ENCODE measurements at places on chromosomes 11 and 22.

DNA sequence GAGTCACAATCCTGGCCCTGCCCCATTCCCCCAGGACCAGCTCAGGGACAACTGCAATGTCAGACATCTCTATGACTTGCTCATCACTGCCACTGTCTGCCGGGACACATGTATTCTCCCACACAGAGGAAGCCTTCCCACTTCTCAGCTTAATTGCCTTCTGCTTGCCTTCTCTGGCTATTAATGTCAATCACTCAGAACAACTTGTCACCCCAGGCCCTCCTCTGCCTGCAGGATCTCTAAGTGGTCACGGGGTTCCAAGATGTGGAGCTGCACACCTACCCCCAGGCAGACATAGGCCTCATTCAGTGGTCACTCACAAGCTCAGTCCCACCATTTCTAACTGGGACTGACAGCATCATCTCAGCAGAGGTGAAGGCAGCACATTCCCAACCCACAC is 15.1 kb downstream of the PLEKHA7 start:
- peak; percentile 60 for DNase-seq

DNA sequence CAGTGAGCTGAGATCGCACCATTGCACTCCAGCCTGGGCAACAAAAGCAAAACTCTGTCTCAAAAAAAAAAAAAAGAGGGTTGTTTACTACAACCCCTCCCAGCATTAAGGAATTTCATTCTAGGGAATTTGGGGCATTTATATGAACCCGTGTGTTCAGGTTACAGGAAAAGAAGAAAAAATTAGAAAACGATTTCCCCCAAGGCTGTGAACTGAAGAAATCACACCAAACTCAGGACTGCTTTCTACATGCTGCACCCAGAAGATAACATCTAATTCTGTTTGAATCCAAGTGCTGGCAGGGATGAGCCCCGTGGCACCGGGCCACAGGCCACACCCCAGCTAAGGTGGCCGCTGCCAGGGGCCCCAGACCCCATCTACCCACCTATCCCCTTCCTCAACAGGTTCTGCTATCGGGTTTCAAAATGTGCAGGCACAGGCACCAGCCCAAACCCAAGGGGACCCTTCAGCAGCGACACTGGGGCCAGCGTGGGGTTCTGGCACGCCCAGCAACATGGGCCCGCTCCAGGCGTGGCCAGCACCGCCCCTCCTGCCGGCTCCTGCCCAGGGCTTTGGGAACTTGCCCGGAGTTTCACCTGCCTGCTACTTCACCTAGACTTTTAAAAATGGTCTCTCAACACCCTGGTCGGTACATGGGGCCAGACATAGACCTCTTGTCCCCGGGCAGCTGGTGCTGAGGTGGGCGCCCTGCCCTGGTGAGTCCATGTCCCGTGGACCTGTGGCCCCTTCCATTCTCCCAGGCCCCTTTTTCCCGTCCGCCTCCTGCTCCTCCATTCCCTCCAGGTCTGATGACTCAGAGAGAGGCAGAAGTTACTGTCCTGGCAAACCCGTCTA is 11.8 kb downstream of the CELSR1 start:
- no peak for DNase-seq

- no peak for DNase-seq
These were observed 31.8 kb downstream of the FEZ1 start for GRCh38 chr11:125464270-125464662.

- no peak for DNase-seq
These were observed 28.6 kb upstream of the GAB2 start for GRCh38 chr11:78446210-78446609.

DNA sequence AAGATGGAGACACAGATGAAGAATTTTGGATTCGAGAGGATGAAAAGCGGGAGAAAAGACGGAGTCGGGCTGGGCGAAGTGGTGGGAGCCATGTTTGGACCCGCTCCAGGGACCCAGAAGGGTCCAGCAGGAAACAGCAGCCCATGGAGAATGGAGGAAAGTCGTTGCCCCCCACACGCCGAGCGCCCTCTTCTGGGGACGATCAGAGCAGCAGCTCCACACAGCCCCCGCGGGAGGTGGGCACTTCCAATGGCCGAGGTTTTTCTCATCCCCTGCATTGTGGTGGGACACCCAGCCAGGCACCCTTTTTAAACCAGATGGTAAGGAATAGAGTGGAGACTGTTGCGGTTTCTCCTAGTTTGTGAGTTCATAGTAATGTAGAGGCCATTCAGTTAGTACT is 22.8 kb upstream of the SLC25A18 start:
- peak; percentile 44 for DNase-seq

DNA sequence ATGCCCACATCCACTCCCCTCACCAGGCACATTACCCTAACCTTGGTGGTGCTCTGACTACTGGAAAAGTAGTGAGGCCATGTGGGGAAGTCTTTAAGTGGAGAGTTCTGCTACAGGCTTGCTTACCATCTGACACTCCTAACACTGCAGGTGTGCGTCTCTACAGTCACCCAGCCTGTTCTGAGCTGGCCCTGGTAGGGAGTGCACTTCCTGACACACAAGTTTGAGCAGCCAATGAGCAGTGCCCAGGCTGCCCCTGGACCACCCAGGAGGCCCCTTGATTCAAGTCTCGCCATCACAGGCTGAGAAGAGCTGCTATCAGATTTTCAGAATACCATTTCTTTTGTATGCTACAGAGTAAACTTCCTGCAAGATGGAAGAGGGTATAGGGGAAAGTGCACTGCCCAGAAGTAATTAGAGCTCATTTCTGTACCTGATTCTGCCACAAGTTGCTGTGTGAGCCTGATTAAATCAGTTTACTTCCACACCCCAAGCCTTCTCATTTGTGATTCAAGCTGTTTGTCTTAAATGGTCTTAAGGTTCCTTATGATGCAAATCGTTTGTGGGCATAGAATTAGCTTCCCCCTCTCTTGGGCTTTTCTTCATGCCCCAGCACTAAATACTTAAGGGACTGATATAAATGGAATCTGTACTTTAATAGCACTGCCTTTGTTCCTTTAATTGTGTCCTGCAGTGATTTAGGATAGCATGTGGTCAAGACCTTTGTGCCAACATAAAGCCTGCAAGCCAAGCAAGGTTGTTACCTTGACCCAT is 22.2 kb downstream of the OPCML start:
- no peak for DNase-seq

- DNase-seq: no peak
These were observed 203.4 kb downstream of the TBC1D22A start for GRCh38 chr22:46965555-46966494.

- no peak for DNase-seq
These were observed 58.3 kb upstream of the VSTM5 start for GRCh38 chr11:93908689-93909088.

GRCh38 chr22:37690407-37690806 is 4.3 kb downstream of the NOL12 start:
- DNase-seq: no peak

GRCh38 chr11:113778111-113778910 is 1.3 kb upstream of the CLDN25 start:
- DNase-seq: no peak

GRCh38 chr11:7964261-7964660 is 986 bp downstream of the NLRP10 start:
- no peak for DNase-seq

DNA sequence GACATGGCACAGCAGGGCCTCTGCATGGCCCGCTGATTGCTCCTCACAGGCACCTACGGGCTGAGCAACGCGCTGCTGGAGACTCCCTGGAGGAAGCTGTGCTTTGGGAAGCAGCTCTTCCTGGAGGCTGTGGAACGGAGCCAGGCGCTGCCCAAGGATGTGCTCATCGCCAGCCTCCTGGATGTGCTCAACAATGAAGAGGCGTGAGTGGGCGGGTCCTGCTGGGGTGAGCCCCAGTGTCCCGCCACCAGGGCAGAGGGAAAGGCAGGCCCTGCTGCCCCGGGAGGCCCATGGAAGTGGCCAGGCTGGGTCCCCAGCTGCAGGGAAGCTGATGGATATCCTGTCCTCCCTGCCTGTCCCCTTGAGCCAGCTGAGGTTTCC is 18.6 kb upstream of the DGCR8 start:
- DNase-seq: no peak

- DNase-seq: peak; percentile 37
These were observed 21.8 kb upstream of the ABCC8 start for GRCh38 chr11:17498475-17498874.

GRCh38 chr22:46293577-46294260 is 3.0 kb upstream of the GTSE1 start:
- peak; percentile 37 for DNase-seq

DNA sequence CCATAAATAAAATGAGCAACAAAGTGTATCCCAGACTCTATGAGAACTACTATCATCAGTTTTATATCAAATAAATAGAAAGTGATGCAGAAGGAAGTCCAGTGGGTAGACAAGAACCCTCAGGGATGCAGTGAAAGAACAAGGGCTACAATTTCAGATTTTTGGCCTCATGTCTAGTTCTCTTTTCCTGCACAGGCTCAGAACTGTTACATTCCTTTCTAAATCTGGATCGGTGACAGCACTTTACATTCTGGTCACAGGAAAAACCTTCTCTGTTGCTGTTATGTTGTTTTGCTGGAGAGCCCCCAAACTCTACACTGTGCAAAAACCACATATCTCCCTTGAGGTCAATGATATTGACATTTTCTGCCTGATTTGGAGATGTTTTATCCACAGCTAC is 108.8 kb upstream of the ANO5 start:
- no peak for DNase-seq

DNA sequence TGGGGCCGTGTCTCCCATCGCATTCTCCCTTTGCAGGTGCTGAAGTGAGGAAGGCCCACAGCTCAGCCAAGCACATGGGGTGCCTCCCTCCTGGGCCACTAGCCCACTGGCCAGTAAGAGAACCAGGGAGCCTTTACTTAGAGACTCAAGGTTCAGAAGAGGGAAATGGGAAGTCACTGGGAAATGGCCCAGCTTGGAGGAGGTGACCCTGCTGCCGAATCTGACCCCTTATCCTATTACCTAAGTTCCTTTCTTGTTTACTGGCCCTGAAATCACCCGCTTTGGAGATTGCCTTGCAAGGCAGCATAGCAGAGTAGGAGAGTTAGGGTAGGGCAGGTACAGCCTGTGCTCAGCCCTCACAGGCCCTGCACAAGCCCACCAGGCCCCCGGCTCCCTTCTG is 24.4 kb downstream of the UPB1 start:
- no peak for DNase-seq

DNA sequence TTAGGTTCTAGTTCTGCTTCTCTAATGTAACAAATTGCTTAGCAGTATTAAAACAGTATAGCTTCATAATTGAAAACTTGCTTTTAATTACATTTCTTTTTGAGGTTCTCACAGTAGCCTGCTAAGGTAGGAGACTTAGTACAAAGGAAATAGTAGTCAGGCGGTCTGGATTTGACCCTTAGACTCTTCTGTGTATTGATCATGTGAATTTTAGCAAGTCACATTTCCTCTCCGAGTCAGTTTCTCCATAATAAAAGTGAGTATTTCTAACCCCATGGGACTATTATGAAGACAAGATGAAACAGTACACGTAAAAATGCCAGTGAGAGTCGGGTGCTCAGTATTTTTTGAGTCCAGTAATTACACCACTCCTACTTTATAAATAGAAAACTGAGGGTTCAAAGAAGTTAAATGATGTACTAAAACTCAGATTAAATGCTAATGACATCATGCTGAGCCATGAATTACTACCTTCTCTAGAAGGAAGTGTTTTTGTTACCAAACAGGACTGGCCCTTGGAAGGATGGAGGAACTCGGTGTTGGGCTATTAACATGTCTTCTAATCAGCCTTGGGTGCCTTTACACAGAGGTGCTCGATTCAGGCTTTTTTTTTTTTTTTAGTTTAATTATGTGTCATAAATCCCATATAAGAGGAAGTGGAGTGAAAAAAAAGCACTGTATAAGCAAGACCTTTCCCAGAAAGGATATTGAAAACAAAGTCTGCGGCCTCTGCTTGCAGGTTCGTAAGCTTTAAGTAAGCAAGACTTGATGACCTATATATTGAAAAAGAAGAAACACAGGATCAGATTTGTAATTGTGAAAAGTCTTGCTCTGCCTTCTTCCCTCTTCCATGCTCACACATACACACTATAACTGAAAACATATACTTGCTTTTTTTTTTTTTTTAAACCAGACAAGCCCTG is 109.0 kb downstream of the EMSY start:
- DNase-seq: no peak

- no peak for DNase-seq
These were observed 22.3 kb upstream of the KCNJ11 start for GRCh38 chr11:17410606-17411379.

DNA sequence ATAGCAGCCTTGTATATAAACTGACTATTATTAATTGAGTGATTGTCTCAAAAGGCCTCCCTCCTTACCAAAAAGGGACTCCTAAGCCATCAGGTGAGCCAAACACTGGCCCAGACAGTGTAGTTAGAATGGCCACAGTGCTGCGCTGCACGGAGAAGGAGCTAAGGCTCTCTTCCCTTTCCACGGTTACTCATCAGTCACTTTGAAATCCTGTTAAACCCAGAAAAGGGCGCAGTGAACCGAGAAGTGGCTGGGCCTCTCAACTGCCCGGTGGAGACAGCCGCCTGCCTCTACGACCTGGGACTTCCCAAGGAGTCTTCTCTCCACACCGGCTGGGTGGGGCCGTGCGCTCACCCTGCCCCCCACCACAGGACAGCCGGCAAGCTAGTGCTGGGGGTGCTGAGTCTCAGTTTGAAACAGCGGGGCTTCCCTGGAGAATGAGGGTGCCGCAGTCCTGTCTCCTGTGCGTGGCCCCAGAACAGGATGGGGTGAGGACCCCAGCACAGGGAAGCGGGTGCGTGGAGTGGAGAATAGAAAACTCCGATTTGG is 1.3 kb downstream of the MYH9 start:
- DNase-seq: peak; percentile 55

DNA sequence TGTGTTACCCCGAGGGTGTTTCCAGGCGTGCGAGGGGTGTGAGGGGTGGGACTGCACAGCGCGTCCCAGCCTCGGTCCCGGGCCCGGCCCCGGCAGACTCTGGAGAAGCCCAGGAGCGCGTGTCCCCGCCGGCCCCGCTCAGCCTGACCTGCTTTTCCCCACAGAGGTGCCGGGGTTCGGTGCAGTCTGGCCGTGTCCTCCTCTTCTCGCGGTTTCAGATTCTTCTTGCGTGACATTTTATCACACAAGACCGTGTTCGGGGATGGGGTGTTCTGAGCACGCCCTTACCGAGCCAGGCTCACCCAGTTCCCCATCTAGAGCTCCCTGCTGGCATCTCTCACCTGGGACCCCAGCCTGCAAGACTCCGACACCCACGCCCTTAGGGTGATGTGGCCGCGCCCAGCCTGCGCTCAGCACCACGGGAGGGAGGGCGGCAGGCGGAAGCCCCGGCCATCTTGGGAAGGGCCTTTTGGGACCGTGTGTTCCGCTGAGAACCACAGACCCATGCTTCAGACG is 775.6 kb downstream of the BRD1 start:
- DNase-seq: peak; percentile 78

- DNase-seq: peak; percentile 83
These were observed 99.1 kb downstream of the XRRA1 start for GRCh38 chr11:74849525-74850391.

DNA sequence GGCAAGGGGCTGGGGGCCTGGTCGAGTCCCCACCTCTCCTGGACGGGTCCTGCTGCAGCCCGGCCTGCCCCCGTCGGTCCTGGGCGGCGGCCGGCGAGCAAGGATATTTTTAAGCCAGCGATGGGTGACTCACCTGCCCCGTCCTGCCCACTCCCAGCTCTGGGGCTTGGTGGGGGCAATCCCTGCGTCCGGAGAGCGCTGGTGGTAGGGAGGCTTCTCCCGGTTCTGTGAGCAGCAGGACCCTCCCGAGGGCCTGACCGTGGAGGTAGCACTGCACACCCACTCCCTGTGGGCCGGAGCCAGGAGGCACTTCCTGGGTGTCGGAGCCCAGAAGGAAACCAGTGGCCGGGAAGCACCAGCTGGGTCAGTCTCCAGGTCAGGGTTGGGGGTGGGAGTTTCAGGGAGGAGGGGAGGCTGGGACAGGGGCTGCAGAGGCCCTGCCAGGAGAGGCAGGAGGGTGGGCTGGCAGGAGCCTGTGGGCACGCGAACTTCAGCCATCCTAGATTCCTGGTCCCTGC is 467 bp downstream of the EPS8L2 start:
- DNase-seq: peak; percentile 47

Measured in ELF-1 (cell line).